ENCODE measurements at places on chromosomes 2 and 18. TPM values are rescaled to one million over a fixed set of nuclear protein-coding genes. Genes with fewer than 3 reads are reported as not detected.

GRCh38 chr18:50307400-50307737, 19.9 kb upstream of the CXXC1 start:
- no peak for DNase-seq

- no peak for DNase-seq
These were observed 109.9 kb upstream of the RAB27B start for GRCh38 chr18:54718408-54718773.

GRCh38 chr2:38549851-38550250, 52.9 kb downstream of the HNRNPLL start:
- DNase-seq: no peak

DNA sequence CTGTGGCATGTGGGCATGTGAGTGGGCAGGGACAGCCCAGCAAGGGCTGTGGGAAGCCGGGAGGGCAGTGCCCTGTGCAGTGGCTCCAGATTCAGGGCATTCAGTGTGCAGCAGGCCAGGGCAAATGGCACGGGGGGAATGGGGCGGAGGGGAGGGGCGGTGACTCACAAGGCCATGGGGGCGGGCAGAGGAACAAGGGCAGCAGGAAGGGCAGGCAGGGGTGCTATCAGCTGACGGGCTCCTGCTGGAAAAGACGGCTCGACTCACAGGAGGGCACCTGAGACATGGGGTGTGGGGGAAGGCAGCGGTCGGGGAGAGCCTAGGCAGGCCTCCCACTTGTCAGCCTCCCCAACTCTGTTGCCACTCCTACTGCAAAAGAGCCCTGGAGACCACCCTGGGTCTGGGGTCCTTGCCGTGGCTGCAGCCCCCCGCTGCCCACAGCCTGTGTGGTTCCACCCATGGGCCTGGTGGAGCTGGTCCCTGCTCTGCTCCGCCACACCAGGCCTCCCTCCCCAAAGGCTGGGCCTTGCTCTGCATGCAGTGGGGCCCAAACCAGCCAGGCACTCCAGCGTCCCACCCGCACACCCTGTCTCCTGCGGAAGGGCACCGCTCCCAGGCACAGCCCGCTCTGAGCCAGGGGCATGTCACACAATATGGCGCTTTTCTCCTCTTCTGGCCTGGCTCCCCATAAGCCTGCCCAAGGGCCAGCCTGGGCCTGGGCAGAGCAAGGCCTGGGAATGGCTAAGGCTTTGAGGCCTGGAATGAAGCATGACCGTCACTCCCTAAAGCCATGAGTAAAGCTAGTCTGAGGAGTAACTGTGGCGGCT, 25.9 kb downstream of the HS6ST1 start:
- no peak for DNase-seq

GRCh38 chr2:51986101-51986500, 954.2 kb upstream of the NRXN1 start:
- no peak for DNase-seq

Gene CLEC4F
- total RNA-seq: not detected

All from RPMI7951 (cell line).